ENCODE measurements at places on chromosomes 1 and 21. TPM values are rescaled to one million over a fixed set of nuclear protein-coding genes. Genes with fewer than 3 reads are reported as not detected.

Gene USH2A
- under 0.01 TPM for total RNA-seq

Gene INAVA
- total RNA-seq, result not detected

Gene EXO1
- total RNA-seq, result not detected

Gene TMEM200B
- 35.0 TPM for total RNA-seq

Gene CHRM3
- total RNA-seq, result 0.34 TPM

Gene RNF11
- 77.9 TPM for total RNA-seq

Gene FMOD
- total RNA-seq, result 164 TPM

Gene TMEM269
- total RNA-seq, result not detected

Gene DPT
- 594 TPM for total RNA-seq

Gene UBAP2L
- total RNA-seq, result 66.3 TPM

Gene BEND5
- 4.8 TPM for total RNA-seq

Gene PHLDA3
- total RNA-seq, result 131 TPM

Gene CFAP57
- total RNA-seq, result not detected

Gene ITSN1
- 110 TPM for total RNA-seq

Gene WLS
- total RNA-seq, result 44.7 TPM

Gene HES4
- 7.9 TPM for total RNA-seq

Gene HMCN1
- 9.2 TPM for total RNA-seq

Gene SERTAD4
- total RNA-seq, result 3.8 TPM

Gene C8B
- total RNA-seq, result not detected

Gene TNFSF4
- 2.1 TPM for total RNA-seq

Gene LCE1A
- total RNA-seq, result not detected

Gene GUCA2B
- total RNA-seq, result not detected

Gene HSF2BP
- 0.44 TPM for total RNA-seq

Gene DNAI4
- total RNA-seq, result 5.3 TPM

Gene EFNA3
- 0.44 TPM for total RNA-seq

Gene HIVEP3
- 9.6 TPM for total RNA-seq

Gene RPTN
- total RNA-seq, result 0.22 TPM

Gene MPL
- total RNA-seq, result not detected

Gene ALG14
- total RNA-seq, result 1.1 TPM

Gene ANKRD34A
- 1.9 TPM for total RNA-seq

Gene OR2L5
- total RNA-seq, result not detected

Gene TGFB2
- 6.8 TPM for total RNA-seq

Gene TBX19
- total RNA-seq, result 2.4 TPM

Gene LCE6A
- not detected for total RNA-seq

Gene MROH9
- not detected for total RNA-seq

All from subcutaneous adipose tissue (tissue), 4 donors.